ENCODE measurements at places on chromosomes 2 and 18.

GRCh38 chr2:28310107-28310506 lies 82.6 kb upstream of the FOSL2 start:
- no peak overlapping the region for H3K4me3 ChIP-seq
- H3K4me1 ChIP-seq, result no peaks in the 10 kb centered on the region
- no peaks in the 10 kb centered on the region for H3K36me3 ChIP-seq
- DNase-seq, result no peak

DNA sequence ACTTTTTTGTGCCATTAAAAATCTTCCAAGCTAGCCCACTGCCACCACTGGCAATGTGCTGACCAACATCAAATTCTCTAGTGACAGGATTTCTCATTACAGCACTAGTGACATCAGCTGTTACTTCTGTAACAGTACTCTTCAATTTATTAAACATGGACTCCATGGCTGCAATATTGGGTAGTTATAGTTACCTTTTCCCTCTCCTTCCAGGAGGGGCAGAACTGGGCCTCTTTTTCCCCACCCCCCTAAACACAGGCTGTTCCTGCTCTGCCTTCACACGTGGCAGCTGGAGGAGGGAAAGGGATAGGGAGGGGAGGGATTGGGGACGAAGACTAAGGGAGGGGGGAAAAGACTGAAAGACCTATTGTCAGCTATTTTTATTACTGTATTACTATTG lies 38.1 kb downstream of the TRAK2 start:
- no peaks in the 10 kb centered on the region for H3K27me3 ChIP-seq
- no peaks in the 10 kb centered on the region for H3K36me3 ChIP-seq
- H3K4me3 ChIP-seq, result no peak overlapping the region
- no peak for DNase-seq

DNA sequence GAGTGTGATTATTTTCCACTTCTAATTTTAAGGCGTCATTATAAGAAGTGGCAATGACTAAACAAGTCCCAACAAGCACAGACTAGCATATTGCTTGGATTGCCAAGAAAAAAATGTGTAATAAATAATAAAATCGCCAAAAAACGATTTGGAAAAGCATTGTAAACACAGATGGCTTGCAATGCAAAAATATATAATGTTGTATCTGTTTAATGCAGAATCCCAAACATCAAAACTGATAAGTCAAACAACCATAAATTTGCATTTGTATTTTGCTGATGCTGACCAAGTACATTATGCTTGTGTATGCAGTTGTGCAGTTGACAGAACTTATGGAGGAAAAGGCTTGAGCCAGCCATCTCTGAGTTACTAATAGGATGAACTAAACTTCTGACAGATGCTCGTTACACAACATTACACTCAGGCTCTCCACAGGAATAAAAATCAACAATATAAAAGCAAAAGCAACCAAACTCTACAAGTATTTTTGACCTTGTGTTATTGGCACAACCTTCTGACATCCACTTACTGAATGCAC lies 68.1 kb downstream of the DNER start:
- H3K4me1 ChIP-seq, result no peaks in the 10 kb centered on the region
- H3K27ac ChIP-seq, result no peak overlapping the region
- no peak for DNase-seq
- H3K27me3 ChIP-seq, result no peaks in the 10 kb centered on the region

GRCh38 chr2:107376909-107377308 lies 449.8 kb upstream of the RGPD4 start:
- DNase-seq, result no peak
- no peaks in the 10 kb centered on the region for H3K27me3 ChIP-seq
- no peaks in the 10 kb centered on the region for H3K4me1 ChIP-seq
- H3K36me3 ChIP-seq, result no peaks in the 10 kb centered on the region

DNA sequence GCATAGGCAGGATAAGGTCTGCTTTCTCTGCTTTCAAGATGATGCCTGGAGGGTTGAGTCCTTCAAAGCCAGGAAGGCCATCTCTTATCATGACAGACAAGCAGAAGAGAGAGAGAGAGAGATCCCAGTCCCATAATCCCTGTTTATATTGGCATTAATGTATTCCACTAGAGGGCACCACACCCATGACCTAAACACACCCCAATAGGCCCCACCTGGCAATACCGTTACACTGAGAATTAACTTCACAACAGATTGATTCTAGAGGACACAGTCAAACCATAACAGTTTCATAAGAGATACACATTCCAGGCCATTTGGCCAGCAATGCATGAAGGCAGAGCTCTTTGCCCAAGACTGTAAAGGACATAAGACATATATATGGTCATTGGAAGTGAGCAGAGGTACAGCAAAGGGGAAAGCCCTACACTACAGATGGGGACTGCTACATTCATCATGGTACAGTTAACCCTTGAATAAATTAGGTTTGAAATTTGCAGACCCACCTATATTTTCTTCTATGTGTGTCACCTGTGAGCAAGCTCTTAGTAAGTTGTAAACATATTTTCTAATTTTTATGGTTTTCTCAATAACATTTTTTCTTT lies 1516.1 kb downstream of the RPIA start:
- H3K36me3 ChIP-seq, result no peaks in the 10 kb centered on the region
- H3K27ac ChIP-seq, result no peak overlapping the region
- H3K4me3 ChIP-seq, result no peak overlapping the region
- no peaks in the 10 kb centered on the region for H3K4me1 ChIP-seq

DNA sequence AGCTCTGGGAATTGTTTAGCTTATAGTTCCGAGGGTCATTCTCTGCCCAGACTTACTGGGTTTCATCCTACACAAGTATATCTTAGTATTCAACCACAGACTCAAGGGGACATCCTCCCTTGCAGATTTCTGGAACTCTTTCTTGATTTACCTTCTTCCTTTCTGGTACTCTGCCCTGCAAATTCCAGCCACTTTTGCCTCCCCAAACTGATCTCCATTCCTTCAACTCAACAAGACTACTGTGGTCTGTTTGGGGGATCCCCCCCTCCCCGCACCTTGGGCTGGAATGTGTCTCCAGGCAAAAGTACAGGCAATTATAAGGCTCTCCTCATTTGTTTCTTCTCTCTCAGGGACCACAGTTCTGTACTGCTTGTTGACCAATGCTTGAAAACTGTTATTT lies 13.4 kb downstream of the PHOSPHO2 start:
- DNase-seq, result no peak
- H3K27ac ChIP-seq, result no peak overlapping the region
- no peaks in the 10 kb centered on the region for H3K27me3 ChIP-seq
- no peaks in the 10 kb centered on the region for H3K4me1 ChIP-seq
- no peaks in the 10 kb centered on the region for H3K36me3 ChIP-seq

DNA sequence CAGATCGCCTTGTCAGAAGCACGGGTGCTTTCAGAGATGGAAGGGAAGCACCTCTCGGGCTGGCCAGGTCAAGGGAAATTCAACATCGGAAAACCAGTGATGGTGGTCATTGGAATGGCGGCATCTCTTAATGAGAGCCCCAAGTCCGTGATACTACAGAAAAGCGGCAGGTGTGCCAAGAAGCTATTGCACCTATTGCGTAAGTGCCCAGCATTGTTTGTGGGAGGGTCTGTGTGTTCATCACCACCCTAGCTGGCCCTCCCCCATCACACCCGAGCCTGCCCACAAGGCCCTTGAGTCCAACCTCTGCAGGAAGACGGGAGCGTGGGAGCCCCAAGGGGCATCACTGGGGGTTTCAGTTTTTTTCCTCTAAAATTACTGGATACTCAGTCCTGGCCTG lies 100.7 kb downstream of the DGKD start:
- peaks cover 45% of the 10 kb centered on the region for H3K36me3 ChIP-seq
- no peak overlapping the region for H3K27ac ChIP-seq
- H3K27me3 ChIP-seq, result no peaks in the 10 kb centered on the region
- DNase-seq, result no peak
- no peak overlapping the region for H3K4me3 ChIP-seq
- H3K4me1 ChIP-seq, result no peaks in the 10 kb centered on the region

- peaks cover 13% of the 10 kb centered on the region for H3K4me1 ChIP-seq
- no peaks in the 10 kb centered on the region for H3K27me3 ChIP-seq
- H3K36me3 ChIP-seq, result no peaks in the 10 kb centered on the region
- no peak overlapping the region for H3K27ac ChIP-seq
- H3K4me3 ChIP-seq, result no peak overlapping the region
Observed at GRCh38 chr2:226122041-226122440, 677.6 kb downstream of the IRS1 start.

DNA sequence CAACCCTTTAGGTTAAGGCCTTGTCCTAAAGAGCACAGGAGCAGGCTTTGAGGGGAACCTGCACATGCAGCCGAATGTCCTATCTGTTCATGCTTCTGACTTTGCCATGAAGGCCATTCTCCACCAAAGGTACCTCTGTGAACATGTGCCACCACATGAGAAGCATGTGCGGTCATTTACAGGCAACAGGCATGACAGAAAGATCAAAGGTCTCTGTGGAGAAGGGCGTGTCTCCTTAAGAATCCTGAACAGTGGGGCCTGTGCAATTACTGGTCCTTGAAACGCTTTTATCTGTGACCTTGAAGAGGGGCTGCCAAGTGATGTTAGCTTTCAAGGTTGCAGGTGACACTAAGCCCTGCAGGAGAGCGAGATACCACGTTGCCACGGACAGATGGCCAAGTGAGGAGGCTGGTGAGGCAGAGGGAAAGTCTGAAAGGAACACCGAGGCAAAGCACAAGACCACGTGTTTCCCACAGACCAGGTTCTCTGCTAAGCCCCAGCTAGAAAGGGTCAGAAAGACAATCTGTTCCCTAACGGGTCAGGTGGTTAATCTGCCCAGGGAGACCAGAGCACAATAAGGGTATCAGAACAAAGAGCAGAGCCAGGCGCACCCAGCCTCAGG lies 19.5 kb upstream of the POMC start:
- DNase-seq, result no peak
- no peaks in the 10 kb centered on the region for H3K4me1 ChIP-seq
- H3K27me3 ChIP-seq, result no peaks in the 10 kb centered on the region
- no peak overlapping the region for H3K4me3 ChIP-seq
- no peak overlapping the region for H3K27ac ChIP-seq
- H3K36me3 ChIP-seq, result no peaks in the 10 kb centered on the region

- peak overlapping the region; percentile 79 for H3K27ac ChIP-seq
- DNase-seq, result no peak
- H3K4me3 ChIP-seq, result no peak overlapping the region
- no peaks in the 10 kb centered on the region for H3K4me1 ChIP-seq
Observed at GRCh38 chr2:3595985-3596384, 1.1 kb downstream of the COLEC11 start.

- DNase-seq, result no peak
- H3K4me3 ChIP-seq, result no peak overlapping the region
- peaks cover 12% of the 10 kb centered on the region for H3K36me3 ChIP-seq
- H3K27ac ChIP-seq, result peak overlapping the region; percentile 74
Observed at GRCh38 chr2:226773291-226773690, 26.3 kb downstream of the IRS1 start.

- H3K4me1 ChIP-seq, result no peaks in the 10 kb centered on the region
- H3K36me3 ChIP-seq, result no peaks in the 10 kb centered on the region
- no peaks in the 10 kb centered on the region for H3K27me3 ChIP-seq
- H3K27ac ChIP-seq, result no peak overlapping the region
Observed at GRCh38 chr2:620004-620403, 57.2 kb downstream of the TMEM18 start.

DNA sequence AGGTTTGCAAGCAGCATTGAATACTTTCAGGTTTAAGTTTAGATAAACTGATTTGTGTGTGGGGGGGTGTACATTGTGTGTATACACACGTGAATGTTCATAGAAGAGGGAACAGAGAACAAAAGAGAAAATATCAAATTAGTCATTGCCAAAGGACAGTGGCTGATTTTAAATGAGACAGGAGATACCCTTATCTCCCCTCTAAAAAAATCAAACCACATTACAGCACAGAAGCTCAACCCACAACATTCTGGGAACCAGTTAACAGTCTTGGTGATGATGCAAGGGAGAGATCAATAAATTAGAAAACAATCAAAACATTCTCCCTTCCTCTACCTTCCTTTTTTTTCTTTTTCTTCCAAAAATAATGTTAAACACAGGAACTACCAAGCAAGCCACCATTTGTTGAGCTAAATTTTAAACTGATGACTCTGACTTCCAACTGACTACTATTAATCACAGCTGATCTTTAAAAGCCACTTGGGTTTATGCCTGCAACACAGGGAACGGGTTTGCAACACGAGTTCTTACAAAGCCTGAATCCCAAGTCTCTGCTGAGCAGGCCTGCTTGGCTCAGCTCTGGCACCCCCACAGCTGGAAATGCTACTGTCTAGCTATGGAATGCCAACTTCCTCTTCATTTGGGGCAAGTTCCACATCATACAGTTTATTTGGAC lies 119.2 kb upstream of the ACVR1C start:
- H3K4me3 ChIP-seq, result no peak overlapping the region
- H3K4me1 ChIP-seq, result peaks cover 36% of the 10 kb centered on the region
- no peaks in the 10 kb centered on the region for H3K27me3 ChIP-seq
- H3K36me3 ChIP-seq, result peaks cover 2% of the 10 kb centered on the region
- DNase-seq, result no peak

GRCh38 chr18:45739268-45739667 lies 15.3 kb downstream of the SLC14A1 start:
- H3K4me1 ChIP-seq, result no peaks in the 10 kb centered on the region
- no peaks in the 10 kb centered on the region for H3K27me3 ChIP-seq
- H3K36me3 ChIP-seq, result no peaks in the 10 kb centered on the region

DNA sequence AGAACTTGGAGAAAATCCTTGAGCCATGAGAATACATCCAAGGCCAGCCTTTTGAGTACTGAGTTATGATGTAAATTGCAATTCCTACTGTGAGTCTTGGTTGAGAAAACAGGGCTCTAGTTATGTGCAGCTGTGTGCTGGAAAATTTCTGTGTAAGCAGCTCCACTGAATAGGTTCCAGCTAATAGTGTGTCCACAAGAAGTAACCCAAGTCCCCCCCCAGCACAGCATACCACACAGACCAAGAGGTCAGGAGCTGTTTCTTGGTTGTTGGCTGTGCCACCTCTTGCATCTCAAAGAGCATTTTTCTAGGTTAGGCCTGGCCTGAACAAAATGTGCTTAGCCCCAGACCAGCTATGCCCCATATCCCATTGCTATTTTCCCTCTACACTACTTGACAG lies 36.8 kb upstream of the APCDD1 start:
- no peak overlapping the region for H3K27ac ChIP-seq
- H3K4me1 ChIP-seq, result no peaks in the 10 kb centered on the region
- no peak for DNase-seq
- H3K27me3 ChIP-seq, result no peaks in the 10 kb centered on the region
- no peak overlapping the region for H3K4me3 ChIP-seq

DNA sequence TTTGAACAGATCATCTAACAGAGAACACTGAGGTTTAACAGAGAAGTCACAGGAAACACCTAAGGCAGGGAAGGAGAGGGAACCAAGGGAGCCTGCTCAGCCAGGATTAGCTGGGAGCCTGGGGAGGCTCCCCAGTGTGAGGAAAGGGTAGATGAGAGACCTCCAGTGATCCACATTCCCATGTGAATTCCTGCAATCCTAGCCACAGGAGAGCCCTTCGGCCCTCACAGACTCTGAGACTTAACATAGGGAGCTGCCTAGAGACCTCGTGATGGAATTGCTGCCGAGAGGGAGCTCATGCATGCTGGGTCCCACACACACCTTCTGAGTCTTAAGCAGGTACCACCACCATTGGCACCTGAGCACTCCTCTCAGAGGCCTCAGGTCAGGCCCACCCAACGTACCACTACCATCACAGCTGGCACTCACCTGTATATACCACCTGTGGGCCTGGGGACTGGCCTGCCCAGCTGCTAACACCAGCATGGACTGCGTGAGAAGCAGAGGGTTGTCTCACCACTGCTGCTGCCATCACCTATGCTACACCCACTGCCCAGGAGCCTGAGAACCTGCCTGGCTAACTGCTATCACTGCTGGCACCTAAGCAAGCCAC lies 225.9 kb upstream of the RASGRP3 start:
- H3K27me3 ChIP-seq, result no peaks in the 10 kb centered on the region
- no peak overlapping the region for H3K27ac ChIP-seq
- DNase-seq, result no peak
- H3K36me3 ChIP-seq, result peaks cover 5% of the 10 kb centered on the region
- H3K4me1 ChIP-seq, result no peaks in the 10 kb centered on the region

- H3K36me3 ChIP-seq, result no peaks in the 10 kb centered on the region
- H3K4me1 ChIP-seq, result no peaks in the 10 kb centered on the region
- H3K27me3 ChIP-seq, result no peaks in the 10 kb centered on the region
- DNase-seq, result no peak
- H3K27ac ChIP-seq, result no peak overlapping the region
Observed at GRCh38 chr2:122083256-122084048, 328.0 kb downstream of the TSN start.

Measured in liver (tissue), 10 donors.